ENCODE measurements at places on chromosomes 7 and 10. TPM values are rescaled to one million over a fixed set of nuclear protein-coding genes. Genes with fewer than 3 reads are reported as not detected.

Gene CFAP70
- 0.13 TPM for total RNA-seq

Gene MLXIPL
- total RNA-seq, result 17.2 TPM

Gene PCBD1
- total RNA-seq, result 168 TPM

Gene BICC1
- total RNA-seq, result 0.18 TPM

Gene OPALIN
- total RNA-seq, result not detected

Gene SH2D4B
- total RNA-seq, result not detected

- no peak overlapping the region for H3K27ac ChIP-seq
- no peaks in the 10 kb centered on the region for H3K36me3 ChIP-seq
Measured at GRCh38 chr10:86281396-86281795, 85.2 kb downstream of the GRID1 start.

- DNase-seq, result no peak
- no peaks in the 10 kb centered on the region for H3K4me1 ChIP-seq
- H3K36me3 ChIP-seq, result no peaks in the 10 kb centered on the region
- H3K4me3 ChIP-seq, result no peak overlapping the region
- peaks cover 12% of the 10 kb centered on the region for H3K27me3 ChIP-seq
- H3K27ac ChIP-seq, result no peak overlapping the region
Measured at GRCh38 chr10:118992496-118992895, 37.0 kb upstream of the NANOS1 start.

- no peaks in the 10 kb centered on the region for H3K36me3 ChIP-seq
- no peak for DNase-seq
- no peak overlapping the region for H3K27ac ChIP-seq
- H3K27me3 ChIP-seq, result no peaks in the 10 kb centered on the region
- H3K4me1 ChIP-seq, result peaks cover 17% of the 10 kb centered on the region
Measured at GRCh38 chr10:530717-531116, 158.8 kb downstream of the DIP2C start.

DNA sequence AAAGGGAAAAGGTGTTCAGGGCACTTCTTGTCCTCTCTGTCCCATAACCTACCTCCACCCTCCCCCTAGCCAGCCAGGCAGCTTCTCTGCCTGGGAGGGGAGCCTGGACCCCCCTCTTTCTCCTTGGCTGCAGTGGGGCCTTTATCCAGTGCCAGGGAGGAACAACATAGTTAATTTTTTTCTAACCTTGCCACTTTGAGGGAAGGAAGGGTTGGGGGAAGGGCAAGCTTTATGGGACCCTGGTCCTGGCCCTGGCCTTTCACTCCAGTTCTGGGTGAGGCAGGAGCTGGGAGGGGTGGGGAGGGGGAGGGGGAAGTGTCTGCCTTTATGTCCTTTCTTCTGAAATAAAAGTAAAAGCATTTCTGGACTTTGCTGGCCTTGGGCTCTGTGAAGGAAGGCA lies 4.5 kb downstream of the VGF start:
- H3K4me3 ChIP-seq, result no peak overlapping the region
- DNase-seq, result no peak
- H3K4me1 ChIP-seq, result peaks cover 36% of the 10 kb centered on the region
- no peaks in the 10 kb centered on the region for H3K36me3 ChIP-seq
- H3K27ac ChIP-seq, result no peak overlapping the region

GRCh38 chr10:130924138-130924819 lies 387.2 kb downstream of the TCERG1L start:
- no peaks in the 10 kb centered on the region for H3K27me3 ChIP-seq
- H3K36me3 ChIP-seq, result no peaks in the 10 kb centered on the region
- DNase-seq, result no peak
- H3K4me3 ChIP-seq, result no peak overlapping the region
- H3K27ac ChIP-seq, result no peak overlapping the region
- H3K4me1 ChIP-seq, result no peaks in the 10 kb centered on the region

DNA sequence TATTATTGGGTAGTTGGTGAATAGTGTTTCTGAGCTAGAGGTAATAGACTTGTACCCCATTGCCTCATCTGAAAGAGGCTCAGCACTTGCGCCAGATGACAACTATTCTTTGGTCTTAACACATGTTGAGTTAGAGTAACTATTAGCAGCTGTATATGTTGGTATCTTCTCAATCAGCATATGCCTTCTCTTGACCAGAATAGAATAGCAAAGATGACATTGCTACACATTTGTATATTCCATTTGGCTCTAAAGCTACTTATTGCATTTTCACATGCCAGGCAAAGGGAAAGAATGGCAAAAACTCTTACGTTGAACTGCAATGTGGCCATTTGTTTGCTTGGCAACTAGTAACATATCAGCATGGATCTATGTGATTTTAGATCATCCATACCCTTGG lies 173.8 kb upstream of the AGR3 start:
- no peak for DNase-seq
- H3K27ac ChIP-seq, result no peak overlapping the region
- H3K4me3 ChIP-seq, result no peak overlapping the region

- H3K27me3 ChIP-seq, result no peaks in the 10 kb centered on the region
- H3K36me3 ChIP-seq, result no peaks in the 10 kb centered on the region
- DNase-seq, result no peak
- peaks cover 14% of the 10 kb centered on the region for H3K4me1 ChIP-seq
Measured at GRCh38 chr7:151035026-151035717, 6.9 kb downstream of the ABCB8 start.

GRCh38 chr7:734214-734613 lies 7.1 kb upstream of the PRKAR1B start:
- H3K36me3 ChIP-seq, result peaks cover 10% of the 10 kb centered on the region
- no peak overlapping the region for H3K27ac ChIP-seq
- no peaks in the 10 kb centered on the region for H3K27me3 ChIP-seq
- H3K4me3 ChIP-seq, result no peak overlapping the region
- H3K4me1 ChIP-seq, result peaks cover 47% of the 10 kb centered on the region

DNA sequence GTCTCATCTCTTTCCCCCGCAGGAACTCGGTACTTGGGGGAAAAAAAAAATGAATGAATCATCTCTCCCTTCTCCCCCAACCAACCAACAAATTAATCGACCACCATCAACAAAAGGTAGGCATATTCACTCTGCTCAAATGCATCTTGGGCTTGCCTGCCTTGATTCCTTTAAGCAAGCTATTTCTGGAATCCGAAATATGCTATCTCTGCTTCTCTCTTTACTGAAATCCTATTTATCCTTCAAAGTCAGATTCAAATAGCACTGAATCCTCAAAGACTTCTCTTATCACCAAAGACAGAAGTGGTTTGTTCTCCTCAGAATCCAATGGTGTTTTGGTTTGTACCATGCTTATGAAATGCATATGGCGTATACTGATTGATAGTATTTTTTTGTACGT lies 49.6 kb upstream of the TPK1 start:
- H3K4me1 ChIP-seq, result no peaks in the 10 kb centered on the region
- DNase-seq, result no peak
- H3K4me3 ChIP-seq, result no peak overlapping the region
- no peaks in the 10 kb centered on the region for H3K27me3 ChIP-seq
- no peaks in the 10 kb centered on the region for H3K36me3 ChIP-seq

DNA sequence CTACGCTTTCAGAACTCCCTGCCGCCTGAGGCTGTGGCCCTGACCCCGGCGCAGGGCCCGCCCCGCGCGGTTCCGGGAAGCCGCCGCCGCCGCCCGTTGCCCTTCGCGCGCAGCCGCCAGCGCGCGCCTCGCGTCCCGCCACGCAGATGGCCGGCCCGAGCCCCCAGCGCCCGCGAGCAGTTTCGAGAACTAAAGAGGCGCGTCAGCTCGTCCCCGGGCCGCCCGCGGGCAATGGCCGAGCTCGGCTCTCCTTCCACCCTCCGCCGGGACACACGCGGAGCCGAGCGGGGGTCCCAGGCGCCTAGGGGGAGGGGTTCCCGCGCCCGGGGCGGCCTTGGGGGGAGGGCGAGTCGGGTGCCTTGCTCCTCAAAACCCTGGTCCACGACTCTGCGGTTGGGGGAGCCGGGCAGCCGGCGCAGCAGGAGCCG lies 1.8 kb downstream of the HNRNPF start:
- H3K4me1 ChIP-seq, result peaks cover 71% of the 10 kb centered on the region
- H3K27ac ChIP-seq, result peak overlapping the region; percentile 100
- H3K4me3 ChIP-seq, result peak overlapping the region; percentile 87
- H3K27me3 ChIP-seq, result no peaks in the 10 kb centered on the region

DNA sequence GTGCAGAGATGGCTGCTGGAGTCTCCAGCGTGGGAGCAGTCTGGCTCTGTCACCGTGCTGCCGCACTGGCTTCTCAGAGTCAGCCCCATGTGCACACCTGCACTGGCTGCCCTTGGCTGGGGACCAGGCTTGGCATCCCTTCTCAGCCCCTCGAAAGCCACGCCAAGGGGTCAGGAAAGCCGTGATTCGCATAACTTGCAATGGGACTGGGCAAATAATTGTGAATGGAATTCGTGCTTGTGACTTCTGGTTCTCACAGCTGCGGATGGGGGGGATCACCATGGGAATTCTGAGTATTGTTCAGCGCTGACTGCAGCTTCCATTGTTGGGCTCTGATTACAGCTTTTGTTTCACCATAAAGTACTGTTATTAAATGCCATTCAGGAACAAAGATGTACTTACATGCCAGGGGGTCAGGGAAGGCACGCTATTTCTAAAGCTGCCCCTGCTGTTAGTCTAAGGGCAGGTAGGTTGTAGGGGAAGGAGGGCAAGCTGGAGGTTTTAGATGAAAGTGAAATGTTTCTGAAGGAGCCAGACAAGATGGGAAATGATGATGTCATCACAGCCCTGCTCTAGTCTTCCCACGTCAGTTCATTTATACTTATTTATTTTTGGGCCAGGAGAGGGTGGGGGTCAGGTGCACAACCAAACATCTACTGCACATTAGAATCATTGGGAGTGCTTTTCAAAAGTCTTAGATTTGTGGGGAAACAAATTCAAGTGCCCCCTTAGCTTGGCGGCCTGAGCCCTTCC lies 5.8 kb upstream of the PLEKHA1 start:
- no peak for DNase-seq
- no peak overlapping the region for H3K27ac ChIP-seq
- peaks cover 10% of the 10 kb centered on the region for H3K27me3 ChIP-seq

DNA sequence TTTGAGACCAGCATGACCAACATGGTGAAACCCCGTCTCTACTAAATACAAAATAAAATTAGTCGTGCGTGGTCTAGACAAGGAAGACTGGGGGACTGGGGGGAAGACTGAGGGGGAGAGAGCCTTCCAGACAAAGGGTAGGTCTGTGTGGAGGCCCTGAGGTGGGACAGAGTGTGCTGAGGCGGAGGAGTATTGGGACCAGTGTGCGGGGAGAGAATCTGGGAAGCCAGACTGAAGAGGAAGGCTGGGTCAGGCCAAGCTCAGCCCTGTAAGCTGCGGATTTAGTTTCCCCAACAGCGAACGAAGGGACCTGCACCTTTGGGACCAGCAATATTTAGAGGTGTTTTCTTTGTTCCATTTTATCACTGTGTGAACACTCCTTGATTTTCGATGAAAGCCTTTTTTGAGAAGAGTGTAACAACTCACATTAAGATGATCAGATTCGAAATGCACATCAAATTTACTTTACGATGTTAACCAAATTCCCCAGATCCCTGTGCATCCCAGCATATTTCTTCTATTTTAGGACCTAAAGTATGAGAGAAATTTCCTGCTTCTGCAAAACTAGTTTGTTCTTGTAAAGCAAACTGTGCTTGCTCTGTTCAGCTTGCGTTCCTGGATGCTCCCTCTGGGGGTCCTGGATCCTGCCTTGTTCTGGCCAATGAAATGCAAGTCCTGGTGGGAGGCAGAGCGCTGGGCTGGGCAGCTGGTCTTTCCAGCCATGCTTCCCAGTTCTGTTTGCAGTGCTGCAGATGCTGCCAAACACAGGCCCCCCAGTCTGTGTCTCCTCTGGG lies 39.4 kb downstream of the PLAU start:
- DNase-seq, result no peak
- H3K4me1 ChIP-seq, result no peaks in the 10 kb centered on the region
- no peak overlapping the region for H3K4me3 ChIP-seq
- no peak overlapping the region for H3K27ac ChIP-seq
- no peaks in the 10 kb centered on the region for H3K36me3 ChIP-seq

DNA sequence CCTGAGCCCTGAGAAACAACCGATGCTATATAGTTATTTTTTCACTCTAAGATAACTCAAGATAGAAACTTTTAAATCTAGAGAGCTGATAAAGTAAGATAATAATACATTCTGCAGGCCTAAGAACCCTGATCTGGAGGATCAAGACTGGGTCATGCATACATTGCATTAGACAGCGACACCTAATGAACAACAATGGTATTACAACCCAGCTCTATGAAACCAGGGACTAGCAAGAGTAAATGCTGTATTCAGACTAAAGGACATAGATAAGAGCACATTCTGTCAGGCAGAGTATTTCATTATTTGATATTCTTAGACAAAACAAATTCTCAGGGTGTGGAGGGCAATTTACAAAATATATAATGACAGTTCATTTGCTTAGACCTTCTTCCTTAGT lies 148.6 kb downstream of the GRK5 start:
- H3K4me1 ChIP-seq, result peaks cover 7% of the 10 kb centered on the region
- no peak overlapping the region for H3K27ac ChIP-seq
- H3K4me3 ChIP-seq, result no peak overlapping the region
- no peaks in the 10 kb centered on the region for H3K36me3 ChIP-seq
- DNase-seq, result no peak

DNA sequence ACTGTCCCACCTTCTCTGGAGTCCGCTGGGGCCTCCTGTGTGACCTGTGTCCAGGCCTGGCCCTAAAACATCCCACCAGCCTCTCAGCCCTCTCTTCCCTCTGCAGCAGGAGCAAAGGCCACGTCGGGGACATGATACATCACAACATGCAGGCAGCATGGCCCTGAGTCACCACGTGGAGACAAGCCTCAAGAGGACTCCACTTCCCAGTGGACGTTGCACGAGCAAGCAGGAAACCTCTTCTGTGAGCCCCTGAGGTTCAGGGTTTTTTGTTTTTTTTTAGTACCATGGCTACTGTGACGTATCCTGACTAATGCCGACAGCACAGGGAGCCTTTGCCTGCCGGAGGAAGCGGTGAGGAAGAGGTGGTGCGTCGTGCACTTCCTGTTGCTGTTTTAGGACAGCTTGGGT lies 165.9 kb downstream of the DNAJB6 start:
- no peak overlapping the region for H3K4me3 ChIP-seq
- no peak for DNase-seq
- H3K4me1 ChIP-seq, result no peaks in the 10 kb centered on the region
- H3K36me3 ChIP-seq, result no peaks in the 10 kb centered on the region
- peaks cover 3% of the 10 kb centered on the region for H3K27me3 ChIP-seq

Measured in HepG2 (cell line).